Amygdala (tissue), 56 donors: ENCODE measurements at places on chromosomes 16 and 17.

DNA sequence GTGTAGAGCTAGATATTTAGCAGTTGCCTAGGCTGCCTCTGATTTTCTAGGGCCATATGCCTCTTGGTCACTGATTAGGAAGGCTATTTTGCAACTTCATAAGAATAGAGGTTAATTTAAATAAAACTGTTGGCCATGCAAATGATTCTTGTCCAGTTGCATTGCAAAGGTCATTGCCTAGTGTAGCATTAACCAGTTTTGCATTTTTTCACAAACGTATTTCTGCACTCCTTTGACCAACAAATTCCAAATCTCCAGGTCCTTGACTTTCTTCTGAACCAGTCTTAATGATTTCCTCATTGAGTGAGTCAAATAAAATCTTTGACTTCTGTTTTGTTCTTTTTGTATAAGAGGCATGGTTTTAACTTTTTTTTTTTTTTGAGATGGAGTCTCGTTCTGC, 33.5 kb downstream of the ERCC4 start:
- DNase-seq: no peak

- DNase-seq: no peak
These were observed 55.8 kb downstream of the KSR1 start for GRCh38 chr17:27512031-27512430.

DNA sequence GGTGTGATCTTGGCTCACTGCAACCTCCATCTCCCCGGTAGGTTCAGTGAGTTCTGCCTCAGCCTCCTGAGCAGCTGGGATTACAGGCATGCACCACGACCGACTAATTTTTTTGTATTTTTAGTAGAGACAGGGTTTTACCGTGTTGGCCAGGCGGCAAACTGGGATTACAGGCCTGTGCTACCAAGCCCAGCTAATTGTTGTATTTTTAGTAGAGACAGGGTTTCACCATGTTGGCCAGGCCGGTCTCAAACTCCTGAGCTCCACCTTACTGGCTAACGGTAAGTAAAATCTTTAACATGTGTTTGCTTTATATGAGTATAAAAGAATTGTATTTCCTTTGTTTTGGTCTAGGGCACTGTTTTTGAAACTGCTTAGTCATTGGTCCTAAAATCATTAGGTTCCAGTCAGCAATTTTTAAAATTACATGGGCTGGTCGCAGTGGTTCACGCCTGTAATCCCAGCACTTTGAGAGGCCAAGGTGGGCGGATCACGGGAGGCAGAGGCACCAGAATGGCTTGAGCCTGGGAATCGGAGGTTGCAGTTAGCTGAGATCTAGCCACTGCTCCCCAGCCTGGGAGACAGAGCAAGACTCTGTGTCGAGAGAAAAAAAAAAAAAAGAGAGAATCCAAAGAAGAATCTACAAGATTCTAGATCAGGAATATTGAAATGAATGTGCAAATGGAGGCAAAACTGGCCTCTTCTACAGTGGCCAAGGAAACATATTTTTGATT, 3.6 kb downstream of the FLYWCH1 start:
- DNase-seq: no peak

GRCh38 chr16:4976079-4976478, 17.9 kb downstream of the SEC14L5 start:
- no peak for DNase-seq

- DNase-seq: no peak
These were observed 490.5 kb upstream of the CDH5 start for GRCh38 chr16:65876056-65876408.

- no peak for DNase-seq
These were observed 6.5 kb downstream of the TFAP4 start for GRCh38 chr16:4266372-4266771.
